ENCODE measurements at places on chromosomes 7 and 10.

DNA sequence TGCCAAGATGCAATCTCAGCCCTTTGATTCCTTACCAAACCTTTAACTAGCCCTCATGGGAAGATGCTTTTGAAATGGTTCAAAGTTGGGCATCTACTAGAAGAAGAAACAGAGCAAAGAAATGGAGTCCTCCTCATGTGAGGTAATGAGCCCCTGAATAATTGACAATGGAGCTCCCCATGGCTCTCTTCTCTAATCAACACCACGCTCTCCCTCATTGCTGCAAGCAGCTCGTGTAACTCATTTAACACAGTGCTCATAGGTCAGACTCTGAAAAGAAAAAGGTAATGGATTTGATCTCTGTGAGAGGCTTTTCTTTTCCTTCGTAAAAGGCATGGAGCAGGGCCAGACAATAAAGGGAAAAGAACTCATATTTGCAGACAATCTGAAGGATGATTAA lies 312.8 kb downstream of the PHTF2 start:
- no peak for DNase-seq

GRCh38 chr10:69375307-69376151 lies 41.2 kb downstream of the TACR2 start:
- peak; percentile 40 for DNase-seq

DNA sequence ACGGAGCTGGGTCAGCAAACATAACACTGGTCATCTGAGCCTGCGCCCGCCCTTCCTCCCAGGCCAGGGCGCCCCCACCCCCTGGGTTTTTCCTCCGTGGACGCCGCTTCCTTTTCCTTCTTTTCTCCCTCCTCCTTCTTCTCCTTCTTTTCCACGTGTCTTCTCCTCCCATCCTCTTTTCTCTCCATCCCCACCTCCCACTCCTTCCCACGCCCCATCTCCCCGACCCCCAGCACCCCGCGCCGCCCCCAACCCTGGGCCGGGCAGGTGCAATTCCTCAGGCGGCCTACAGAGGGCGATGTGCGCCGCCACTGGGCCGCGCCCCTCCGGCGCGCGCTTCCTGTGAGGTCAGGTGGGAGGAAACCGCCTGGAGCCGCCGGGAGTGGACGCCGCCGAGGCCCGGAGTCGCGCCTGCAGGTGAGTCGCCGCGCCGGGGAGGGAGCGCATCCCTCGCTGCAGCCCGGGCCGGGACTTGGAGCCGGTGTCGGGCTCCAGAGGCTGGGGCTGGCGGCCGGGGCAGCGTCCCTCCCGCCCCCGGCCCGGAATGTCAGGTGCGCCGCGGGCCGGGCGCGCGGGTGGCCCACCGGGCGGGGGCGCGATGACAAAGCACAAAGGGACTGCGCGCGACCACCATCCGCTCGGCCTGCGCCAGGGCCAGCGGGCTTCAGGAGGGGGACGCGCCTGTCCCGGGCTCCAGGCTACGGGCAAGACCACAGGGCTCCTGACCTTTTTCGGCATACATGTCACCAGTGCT lies at the start of gene FAM241B:
FAM241B (plus strand) TSS at position 351 of the 754 bp plus-strand sequence. CDS start 1,497 bp downstream, outside the sequence.
- DNase-seq: no peak

DNA sequence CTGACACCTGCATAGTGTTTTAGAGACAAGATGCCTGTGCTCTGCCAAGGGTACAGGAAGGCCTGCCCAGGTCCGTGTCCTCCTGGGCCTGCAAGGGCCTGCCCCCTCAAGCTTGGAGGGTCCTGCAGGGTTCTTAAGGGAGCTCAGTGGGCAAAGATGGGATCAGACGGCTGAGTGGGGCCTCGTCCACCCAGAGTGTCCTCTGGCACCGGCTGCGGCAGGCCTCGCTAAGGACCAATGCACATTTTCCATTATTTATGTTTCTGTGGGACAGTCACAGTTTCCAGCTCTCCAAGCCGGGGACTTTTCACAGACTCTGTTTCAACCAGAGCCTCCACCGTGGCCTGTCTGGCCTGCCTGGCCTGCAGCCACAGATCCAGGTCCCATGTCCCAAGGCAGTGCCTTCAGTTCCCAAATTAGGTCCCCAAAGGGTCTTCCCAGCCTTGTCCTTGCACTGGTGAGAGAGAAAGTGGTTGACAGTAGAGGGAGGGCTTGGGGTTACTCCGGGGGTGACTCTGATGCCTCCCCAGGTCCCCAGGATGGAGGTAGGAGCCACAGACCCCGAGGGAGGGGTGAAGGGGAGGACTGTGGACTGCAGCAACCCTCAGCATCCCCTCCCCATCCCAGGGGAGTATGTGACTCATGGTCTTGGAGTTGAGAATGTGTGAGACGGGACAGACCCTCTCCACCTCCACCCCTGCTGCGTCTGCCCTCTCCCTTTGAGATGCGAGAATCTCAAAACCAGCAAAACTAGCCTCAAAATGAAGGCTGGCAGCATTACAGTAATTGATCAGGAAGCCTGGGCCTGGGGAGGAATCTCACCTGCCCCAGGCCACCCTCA lies 14.8 kb downstream of the MYL10 start:
- no peak for DNase-seq

GRCh38 chr10:2210088-2210487 lies 472.8 kb upstream of the ADARB2 start:
- DNase-seq: no peak

GRCh38 chr7:92149736-92150239 lies 15.5 kb upstream of the CYP51A1 start:
- no peak for DNase-seq

DNA sequence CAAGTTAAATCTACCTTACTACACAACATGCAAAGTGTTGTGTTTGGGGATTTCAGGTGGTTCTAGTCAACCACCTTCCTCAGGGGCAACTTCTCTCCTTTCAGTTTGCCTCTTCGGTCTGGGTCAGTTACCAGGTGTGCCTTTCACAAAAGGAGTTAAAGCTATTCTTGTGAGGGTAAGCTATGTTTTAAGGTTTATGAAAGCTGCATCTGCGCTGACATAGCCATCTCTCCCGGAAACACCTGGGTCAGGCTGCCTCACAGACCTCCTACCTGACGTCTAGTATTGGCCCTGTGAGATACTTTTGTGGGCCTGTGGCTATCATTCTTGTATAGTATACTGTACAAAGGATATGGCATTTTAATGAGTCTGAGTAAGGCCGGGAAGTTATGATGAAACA lies 67.7 kb upstream of the ITGA8 start:
- no peak for DNase-seq

DNA sequence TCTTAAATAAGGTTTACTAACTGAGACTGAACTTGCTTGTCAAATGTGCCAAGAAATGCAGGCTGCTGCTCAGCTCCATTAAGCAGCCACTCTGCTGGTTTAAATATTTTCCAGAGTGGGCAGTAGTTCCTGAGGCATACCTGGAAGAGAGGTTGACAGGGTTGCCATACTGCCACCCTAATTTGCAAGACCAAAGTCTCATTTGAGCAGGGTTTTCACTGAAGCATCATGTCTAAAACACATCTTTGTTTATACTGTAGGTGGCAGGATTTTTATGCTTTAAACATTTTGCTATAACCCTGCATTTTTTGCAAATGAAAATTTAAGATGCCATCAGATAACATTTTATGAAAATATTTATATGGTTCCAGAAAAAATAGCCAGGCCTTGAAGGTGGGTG lies 618.0 kb upstream of the LRRTM3 start:
- no peak for DNase-seq

GRCh38 chr10:123607386-123607785 lies 58.8 kb upstream of the GPR26 start:
- DNase-seq: no peak

DNA sequence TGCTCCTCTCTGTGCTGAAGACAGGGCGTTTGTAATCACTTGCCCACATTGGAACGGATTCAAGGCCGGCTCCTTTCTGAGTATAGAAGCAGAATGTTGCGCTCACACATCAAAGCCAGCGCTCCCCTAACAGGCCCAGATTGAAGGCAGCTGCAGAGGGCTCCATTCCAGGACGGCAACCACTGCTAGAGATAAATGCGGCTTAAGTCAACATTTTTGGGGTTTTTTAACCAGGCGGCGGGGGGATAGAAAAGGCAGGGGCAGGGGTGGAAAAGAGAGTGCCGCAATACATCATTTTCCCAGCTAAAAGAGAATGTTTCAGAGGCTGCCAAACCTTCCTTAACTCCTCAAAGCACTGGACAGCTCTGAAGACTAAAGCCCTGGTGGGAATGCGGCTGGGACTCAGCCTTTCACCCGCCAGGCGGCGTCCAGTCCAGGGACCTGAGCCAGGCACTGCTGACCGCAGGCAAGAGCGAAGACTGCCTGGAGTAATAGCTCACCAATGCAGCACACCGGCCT lies 189.6 kb downstream of the TNS3 start:
- DNase-seq: no peak

- no peak for DNase-seq
Measured at GRCh38 chr7:121449329-121449728, 53.2 kb upstream of the FAM3C start.

- DNase-seq: no peak
Measured at GRCh38 chr10:101935431-101935830, 91.8 kb upstream of the KCNIP2 start.

GRCh38 chr10:23538968-23539367 lies 100.1 kb downstream of the OTUD1 start:
- no peak for DNase-seq

- no peak for DNase-seq
Measured at GRCh38 chr10:23001901-23002516, 74.2 kb downstream of the ARMC3 start.

DNA sequence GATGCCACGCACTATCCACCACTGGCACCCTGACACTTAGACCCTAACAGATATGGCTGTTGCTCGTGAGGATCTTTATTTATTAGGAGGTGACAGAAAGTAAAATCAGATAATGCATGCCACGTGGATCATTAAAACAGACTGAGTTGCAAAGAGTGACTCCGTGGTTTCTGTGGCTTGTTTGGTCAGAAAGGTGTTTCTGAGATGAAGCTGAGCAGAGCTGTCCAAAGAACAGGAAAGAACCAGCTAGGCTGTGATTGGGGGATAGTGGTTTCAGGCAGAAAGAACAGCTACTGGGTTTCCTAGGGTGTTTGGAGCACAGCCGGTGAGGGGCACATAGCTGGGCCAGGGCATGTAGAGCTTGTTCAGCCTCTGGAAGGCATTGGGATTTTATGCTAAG lies 34.4 kb downstream of the CSGALNACT2 start:
- DNase-seq: no peak

DNA sequence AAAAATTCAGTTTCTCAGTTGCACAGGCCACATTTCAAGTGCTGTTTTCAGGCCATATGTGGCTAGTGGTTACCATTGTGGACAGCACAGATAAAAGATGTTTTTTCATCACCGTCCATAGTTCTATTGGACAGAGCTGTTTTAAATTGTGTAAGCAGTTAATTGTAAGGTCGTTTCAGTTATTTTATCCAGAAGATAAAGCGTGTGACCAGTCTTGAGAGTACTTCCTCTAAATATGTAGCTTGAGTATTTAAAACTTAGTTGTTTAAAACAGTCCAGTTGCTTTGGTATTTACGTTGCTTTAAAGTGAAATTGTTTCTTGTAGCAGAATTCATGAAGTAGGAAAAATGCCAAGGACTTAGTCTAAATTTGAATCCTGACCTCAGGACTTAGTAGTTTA lies 66.9 kb downstream of the ZNRF2 start:
- DNase-seq: no peak

GRCh38 chr7:139718141-139718540 lies 59.7 kb downstream of the HIPK2 start:
- no peak for DNase-seq

DNA sequence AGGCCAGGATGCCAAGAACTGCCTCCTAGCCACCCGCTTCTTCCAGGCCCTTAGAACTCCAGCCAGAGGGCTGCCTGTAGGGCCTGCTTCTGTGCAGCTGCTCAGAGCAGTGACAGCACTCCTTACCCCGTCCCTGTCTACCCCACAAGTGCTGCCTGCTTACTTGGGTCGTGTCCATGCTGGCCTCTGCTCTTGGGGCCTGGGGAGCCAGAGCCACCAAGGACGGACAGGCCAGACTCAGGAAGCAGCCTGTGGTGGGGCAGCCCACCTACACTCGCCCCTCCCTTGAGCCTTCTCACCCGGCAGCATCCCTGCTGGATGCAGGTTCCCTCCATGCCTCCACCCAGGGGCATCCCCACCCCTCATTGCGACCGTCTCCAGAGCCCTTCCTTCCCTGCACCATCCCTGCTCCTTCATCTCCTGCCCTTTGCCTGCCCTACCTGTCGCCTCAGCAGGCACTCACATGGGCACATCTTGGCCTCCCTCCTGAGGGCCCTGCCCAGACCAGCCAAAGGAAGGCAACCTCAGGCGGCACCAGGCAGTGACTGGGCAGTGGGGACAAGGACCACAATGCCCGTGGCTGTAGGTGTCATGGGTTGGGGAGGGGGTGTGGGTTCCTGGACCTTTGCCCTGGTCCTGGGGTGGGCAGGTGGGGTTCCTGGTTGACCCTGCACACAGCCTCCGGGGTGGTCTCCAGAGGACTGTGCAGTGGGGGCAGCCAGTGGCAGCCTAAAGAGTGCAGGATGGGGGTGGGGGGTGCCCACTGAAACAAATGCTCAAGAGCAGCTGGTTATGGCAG lies 78.0 kb upstream of the TNS3 start:
- DNase-seq: no peak

- no peak for DNase-seq
Measured at GRCh38 chr10:58385784-58386112, 538 bp downstream of the TFAM start.

- DNase-seq: no peak
Measured at GRCh38 chr7:19900118-19900517, 126.7 kb upstream of the TMEM196 start.

- no peak for DNase-seq
Measured at GRCh38 chr10:74589226-74589673, 237.2 kb upstream of the KAT6B start.

GRCh38 chr10:51950371-51950995 lies 251.1 kb upstream of the CSTF2T start:
- DNase-seq: no peak

DNA sequence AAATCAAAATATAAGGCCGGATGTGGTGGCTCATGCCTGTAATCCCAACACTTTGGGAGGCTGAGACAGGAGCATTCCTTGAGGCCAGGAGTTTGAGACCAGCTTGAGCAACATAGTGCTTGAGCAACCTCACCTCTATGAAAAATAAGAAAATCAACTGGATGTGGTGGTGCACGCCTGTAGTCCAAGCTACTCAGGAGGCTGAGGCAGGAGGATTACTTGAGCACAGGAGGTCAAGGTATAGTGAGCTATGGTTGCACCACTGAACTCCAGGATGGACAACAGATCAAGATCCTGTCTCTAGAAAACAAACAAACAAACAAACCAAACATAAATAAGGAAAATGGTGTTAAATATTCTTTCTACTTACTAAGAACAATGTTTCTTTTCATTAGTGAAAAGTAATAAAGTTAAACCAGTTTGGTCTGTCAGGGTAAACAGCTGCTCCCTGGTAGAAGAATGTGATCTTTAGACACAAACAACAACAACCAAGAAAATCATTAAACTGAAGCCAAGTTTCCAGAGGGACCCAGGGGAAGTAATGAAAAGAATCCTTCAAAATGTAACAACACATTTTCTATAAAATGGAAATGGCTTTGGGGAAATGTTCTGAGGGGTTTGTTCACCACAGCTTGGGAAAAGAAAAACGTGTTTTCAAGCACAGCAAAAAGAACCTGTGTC lies 17.5 kb upstream of the BAG3 start:
- no peak for DNase-seq

Data from nucleus accumbens (tissue), 56 donors.